ENCODE measurements at places on chromosomes 2 and 18.

GRCh38 chr2:40480073-40480472, 28.2 kb upstream of the SLC8A1 start:
- no peak for DNase-seq

GRCh38 chr2:226213717-226214116, 585.9 kb downstream of the IRS1 start:
- no peak for DNase-seq

DNA sequence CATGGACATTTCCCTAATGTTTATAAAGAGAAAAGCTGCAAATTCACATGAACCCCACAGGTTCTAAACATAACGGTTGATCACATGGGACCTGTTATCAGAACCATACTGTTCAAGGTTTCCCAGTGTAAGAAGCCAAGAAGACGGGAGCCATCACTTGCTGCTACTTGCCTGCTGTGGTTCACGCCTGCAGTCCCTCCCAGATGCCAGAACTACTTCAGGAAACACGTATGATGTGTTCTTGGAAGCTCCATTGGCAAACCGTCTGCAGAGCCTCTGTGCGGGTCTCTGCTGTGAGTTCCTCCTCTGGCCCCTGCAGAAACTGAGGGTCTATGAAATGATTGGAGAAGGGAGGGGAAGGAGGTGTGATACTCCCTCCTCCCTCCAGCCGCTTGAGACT, 75.2 kb downstream of the CABLES1 start:
- DNase-seq, result no peak

DNA sequence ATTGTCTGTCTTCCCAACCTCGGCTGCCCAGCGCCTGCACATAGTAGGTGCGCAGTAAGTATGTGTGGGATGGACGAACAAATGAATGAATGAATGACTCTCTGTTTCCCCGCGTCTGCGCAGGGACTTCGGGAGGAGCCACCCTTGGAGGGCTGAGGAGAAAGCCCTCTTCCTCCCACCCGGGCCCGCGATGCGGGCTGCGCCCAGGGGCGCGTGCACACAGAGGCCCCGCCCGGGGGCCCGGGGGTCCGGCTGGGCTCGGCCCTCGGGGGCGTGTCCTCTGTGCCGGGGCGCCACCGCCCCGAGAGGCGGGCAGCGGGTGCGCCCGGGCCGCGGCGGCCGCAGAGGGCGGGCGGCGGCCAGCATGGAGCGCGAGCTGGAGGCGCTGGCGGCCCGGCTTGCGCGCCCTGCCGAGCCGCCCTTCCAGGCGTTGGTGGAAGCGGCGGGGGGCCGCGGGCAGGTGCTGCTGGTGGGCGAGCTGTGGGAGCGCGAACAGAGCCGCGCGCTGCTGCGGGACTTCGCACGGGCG, at the start of gene C2orf72:
Gene C2orf72 (plus strand): TSS at position 322 of the 529 bp plus-strand sequence. CDS start 43 bp downstream, at position 365.
- DNase-seq, result no peak

All from H9 (cell line).